IPS-NIHi11 (cell line): ENCODE measurements at places on chromosomes 12 and 14.

DNA sequence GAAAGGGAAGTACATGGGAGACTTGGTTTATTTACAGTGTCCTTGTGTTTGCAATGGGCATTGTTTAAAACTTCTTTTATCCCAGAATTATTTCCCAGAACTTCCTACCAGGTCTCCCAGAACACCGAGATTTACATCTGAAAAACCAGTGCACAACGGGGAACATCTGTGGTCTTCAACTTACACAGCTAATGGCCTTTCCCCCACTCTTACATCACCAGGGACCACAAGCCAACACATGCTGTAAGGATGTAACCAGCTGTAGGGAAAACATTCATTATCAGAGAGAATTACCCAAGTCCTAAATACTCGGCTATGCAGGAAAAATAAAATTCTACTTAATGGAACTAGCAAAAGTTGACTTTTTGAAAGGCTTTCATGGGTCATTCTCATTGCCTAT is 267.6 kb downstream of the DUSP6 start:
- DNase-seq: no peak

- no peak for DNase-seq
These were observed 4.6 kb upstream of the HIP1R start for GRCh38 chr12:122830517-122831214.

DNA sequence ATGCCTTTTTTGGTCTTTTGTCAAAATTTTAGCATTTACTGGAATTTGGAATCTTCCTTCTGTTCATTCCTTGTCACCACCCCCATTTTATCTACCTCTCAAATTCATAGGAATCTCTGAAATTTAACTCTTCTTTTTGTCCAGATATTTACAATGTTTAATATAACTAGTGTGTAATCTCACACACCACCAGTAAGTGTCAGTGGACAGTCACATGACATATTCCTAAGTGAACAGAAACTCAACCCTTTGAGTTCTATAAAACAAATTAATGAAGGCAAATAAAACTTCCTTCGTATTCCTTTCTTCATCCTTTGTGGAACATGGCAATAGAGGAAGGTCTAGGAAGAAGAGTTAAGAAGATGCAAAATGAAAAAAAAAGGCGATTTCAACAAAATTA is 26.6 kb downstream of the ATF7 start:
- DNase-seq: no peak

- DNase-seq: peak; percentile 77
These were observed 57.0 kb upstream of the CERS5 start for GRCh38 chr12:50224026-50224692.

- no peak for DNase-seq
These were observed 156.6 kb downstream of the PAX9 start for GRCh38 chr14:36818246-36818645.

DNA sequence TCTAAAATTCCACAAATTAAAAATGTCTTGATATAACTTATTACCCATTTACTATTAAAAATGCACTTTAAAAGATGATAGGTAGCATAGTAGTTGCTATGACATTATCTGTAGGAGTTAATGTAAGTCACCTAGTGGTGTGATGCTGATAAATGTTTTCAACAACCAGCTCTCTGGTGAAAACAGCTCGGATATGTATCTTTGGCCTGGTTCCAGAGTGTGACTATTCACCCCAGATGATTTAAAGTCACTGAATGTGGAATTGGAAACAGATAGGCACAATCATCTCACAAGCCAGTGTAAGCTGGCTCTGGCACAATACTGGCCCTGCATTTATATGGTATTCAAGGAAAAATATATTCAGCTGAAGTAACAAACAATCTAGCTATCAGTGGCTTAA is 9.2 kb upstream of the CCDC196 start:
- no peak for DNase-seq

DNA sequence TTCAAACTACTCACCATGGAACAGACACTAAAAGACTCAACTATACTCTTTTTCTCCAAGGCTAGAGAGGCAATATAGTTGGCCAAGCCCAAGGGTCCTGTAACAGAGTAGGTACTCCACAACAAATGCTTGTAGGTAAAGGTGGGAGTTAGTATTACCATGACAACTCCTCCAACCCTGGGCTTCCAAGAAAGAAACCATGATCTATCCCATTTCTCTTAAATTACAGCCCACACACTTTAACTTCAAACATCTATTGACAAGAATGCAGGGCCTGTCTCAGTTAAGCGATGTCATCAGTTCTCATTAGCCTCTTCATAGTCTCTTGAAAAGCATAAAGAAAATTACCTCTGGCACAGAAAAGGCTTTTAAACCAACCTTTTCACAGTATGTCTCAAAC is 25.0 kb downstream of the ERH start:
- DNase-seq: no peak

- peak; percentile 4 for DNase-seq
These were observed 8.4 kb downstream of the KIF26A start for GRCh38 chr14:104146651-104147345.

- DNase-seq: no peak
These were observed 9.0 kb upstream of the MLEC start for GRCh38 chr12:120677765-120678473.
